Foreskin keratinocyte (primary cell): ENCODE measurements at places on chromosomes 4 and X.

DNA sequence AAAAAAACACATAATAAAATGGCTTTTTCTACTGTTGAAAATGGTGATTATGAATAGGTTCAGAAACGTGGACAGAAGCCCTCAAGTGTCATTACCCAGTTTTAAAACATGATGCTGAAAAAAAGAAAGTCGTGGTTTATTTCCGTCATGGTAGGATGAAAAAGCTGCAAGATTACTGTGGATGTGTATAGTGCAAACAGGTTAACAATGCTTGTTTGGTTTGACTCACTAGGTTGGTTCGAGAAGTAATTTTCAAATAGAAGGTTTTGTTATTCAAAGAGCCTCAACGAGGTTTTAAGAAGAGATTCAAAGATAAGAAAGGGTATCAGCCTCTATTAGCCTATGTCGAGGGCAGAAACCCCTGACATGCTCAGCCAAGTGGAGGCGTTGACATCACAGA is 2.5 kb upstream of the RXFP1 start:
- DNase-seq, result no peak

DNA sequence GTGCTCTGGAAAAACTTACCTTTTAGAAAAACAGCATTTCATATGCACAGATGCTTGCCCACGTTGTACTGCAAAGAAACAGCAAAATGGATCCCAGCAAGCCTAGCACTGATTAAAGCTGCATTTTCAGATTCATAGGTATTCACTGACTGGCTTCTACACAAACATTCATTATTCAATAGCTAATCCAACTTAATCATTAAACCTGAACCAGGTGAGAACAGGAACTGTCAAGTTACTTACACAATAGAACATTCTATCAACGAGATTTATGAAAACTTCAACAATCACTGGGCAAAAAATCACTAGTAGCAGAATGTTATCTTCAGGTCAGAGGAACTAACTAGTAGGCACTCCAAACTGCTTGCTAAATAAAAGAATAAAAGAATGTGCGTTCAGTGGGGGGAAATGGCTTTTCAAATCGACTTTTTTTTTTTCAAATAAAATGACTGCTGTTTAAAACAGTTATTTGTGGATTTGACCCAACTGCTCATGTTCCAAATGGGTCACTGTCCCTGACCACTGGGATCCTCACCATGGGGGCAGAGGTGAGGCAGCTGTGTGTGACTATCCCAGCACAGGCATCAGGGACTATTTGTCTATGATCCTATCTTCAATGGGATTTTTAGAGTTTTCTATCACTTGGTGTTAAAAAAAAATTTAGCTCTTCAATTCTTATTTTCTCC is 42.3 kb downstream of the STX18 start:
- no peak for DNase-seq

DNA sequence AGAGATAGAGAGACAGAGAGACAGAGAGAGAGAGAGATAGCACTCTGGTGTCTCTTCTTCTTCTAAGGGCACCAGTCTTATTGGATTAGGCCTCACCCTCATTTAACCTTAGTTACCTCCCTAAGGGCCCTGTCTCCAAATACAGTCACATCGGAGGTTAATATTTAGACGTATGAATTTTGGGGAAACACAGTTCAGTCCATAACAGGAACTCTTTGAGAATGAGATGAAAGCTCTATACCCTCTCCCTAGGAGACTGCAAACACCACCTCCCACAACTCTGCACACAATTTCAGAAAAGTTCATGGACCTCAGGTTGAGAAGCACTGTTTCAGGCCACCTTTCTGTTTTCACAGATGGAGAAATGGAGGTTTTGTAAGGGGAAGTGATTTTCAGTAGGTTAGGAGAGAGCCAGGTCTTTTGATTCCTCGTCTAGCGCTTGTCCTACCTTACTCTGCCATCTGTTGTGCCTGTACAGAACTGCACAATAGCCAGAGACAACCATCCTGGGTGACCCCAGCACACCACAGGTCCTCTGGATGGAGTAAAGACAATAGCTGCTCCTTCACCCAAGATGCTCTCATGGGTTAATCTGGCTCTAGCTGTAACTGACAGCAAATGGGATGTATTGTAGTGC is 16.9 kb upstream of the LOC101059915 start:
- no peak for DNase-seq

DNA sequence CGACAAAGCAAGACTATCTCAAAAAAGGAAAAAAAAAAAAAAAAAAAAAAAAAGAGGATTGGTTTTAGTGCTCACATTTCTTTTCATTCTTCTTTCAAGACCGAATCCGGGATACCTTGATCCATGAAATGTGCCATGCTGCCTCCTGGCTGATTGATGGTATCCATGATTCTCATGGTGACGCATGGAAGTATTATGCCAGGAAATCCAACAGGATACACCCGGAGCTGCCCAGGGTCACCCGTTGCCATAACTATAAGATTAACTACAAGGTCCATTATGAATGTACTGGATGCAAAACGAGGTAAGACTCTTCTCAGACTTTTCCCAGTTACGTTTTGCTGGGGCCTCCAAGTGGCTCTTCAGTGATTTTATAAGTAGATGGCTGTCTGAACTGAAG is 6.1 kb downstream of the CXCR3 start:
- no peak for DNase-seq

GRCh38 chr4:145644699-145645098 is 25.5 kb downstream of the MMAA start:
- no peak for DNase-seq

DNA sequence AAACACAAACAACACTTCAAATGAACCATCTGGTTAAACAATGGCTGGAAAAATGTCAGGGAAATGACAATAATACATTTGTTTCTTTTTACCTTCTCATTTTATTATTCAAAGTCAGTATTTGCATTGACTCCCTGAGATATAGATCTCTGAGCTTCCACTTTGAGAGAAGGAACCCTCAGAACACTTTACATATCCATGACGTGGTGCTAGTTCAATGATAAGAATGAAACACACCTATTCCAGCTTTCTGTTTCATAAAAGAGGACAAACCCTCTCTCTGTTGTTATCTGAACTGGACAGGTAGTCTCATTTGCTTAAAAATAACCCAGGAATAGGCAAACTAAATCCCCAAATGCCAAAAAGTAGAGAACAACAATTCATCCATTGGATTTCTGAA is 65.3 kb upstream of the CCSER1 start:
- peak; percentile 28 for DNase-seq
